ENCODE measurements at places on chromosomes 6 and 20. TPM values are rescaled to one million over a fixed set of nuclear protein-coding genes. Genes with fewer than 3 reads are reported as not detected.

NCOA7 gene
- polyA plus RNA-seq: 10.4 TPM

ENPP4 gene
- 2.8 TPM for polyA plus RNA-seq

FUCA2 gene
- polyA plus RNA-seq: 26.9 TPM

STMND1 gene
- 1.1 TPM for polyA plus RNA-seq

DEF6 gene
- 37.9 TPM for polyA plus RNA-seq

OOEP gene
- 0.73 TPM for polyA plus RNA-seq

CGAS gene
- 0.70 TPM for polyA plus RNA-seq

KHDC1 gene
- polyA plus RNA-seq: 2.9 TPM

FUT9 gene
- 0.91 TPM for polyA plus RNA-seq

SMLR1 gene
- 0.05 TPM for polyA plus RNA-seq

SOBP gene
- polyA plus RNA-seq: 3.5 TPM

TNXB gene
- polyA plus RNA-seq: 13.1 TPM

CCDC170 gene
- polyA plus RNA-seq: 0.56 TPM

PLA2G7 gene
- polyA plus RNA-seq: 0.16 TPM

LKAAEAR1 gene
- not detected for polyA plus RNA-seq

TMEM151B gene
- 0.65 TPM for polyA plus RNA-seq

APOBEC2 gene
- 6.6 TPM for polyA plus RNA-seq

PRR18 gene
- polyA plus RNA-seq: 0.23 TPM
